Stimulated activated CD4-positive, alpha-beta T cell treated with anti-CD3 and anti-CD28 coated beads, Interleukin-4, amount 100 ng/mL, for 4 hours (primary cell): ENCODE measurements at places on chromosomes 2 and 18.

DNA sequence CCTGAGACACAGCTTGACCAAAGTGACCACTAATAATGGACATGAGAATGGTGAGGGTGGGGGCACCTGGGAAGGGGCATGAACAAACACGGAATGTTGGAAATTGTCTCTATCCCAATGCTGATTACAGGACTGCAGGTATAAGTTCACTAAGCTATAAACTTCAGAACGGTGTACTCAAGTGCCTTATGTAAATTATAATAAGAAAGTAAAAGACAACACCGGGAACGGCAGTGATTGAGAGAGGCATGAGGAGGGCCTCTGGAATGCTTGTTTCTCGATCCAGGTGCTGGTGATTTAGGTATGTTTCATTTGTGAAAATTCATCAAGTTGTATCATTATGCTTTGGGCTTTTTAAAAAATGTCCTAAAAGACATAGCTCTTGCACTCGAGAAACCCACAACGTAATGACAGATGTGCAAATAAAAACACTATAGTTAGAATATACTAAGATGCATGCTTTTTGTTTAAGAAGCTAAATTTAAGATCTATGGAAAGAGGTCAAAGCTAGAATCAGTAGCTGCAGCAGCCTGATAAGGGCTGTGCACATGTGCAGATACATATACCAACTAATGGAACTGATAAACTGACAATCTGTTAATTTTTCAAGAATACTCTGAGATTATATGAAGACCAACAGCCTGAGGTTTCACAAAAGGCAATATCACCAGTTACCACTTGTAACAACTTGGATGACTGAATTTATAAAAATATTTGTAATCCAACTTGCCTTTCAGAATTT, 7.6 kb downstream of the HIBCH start:
- DNase-seq, result no peak

- DNase-seq, result no peak
These were observed 567 bp downstream of the VWA3B start for GRCh38 chr2:98087447-98088020.

- DNase-seq, result peak; percentile 32
These were observed 59.6 kb downstream of the SP110 start for GRCh38 chr2:230160112-230160660.

DNA sequence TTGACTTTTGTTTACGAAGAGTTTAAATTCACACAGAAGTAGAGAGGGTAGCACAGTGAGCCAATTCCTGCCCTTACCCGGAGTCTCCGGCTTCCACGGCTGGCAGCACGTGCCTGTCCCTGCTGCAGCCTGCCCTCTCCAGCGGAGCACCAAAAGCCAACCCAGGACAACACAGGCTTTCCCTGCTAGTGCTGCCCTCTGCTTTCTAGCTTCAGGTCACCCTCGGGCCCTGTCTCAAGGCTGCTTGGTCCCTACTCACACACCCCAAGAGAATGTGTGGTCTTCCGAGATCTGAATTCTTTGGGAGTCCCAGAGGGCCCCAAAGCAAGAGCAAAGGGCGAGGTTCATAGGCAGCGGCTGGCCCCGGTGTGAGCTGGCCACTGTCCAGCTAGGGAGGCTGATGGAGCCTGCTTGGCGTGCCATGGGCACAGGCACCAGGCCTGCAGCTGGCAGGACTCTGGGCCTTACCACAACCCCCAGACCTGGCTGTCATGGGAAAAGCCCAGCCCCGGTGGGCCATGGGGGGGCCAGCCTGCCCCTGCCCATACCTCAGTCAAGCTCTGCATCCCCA, 7.0 kb upstream of the HS6ST1 start:
- DNase-seq, result no peak

DNA sequence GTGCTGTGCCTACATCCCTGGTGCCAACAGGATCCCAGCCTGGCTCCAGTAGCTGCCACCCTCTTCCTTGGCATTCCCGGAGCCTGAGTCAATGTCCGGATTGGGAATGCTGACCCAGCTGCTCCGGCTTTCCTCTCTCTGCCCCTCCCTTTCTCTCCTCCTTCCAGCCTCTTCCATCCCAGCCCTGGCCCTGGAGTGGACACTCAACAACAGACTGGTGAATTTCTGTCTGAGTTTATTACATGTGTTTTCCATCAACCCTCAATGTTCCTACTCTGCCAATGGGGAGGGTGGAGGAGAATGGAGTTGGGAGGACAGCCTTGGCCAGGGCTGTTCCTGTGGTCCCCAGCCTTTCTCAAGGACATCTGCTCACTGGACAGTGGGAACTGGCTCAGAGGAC, 917 bp upstream of the PRKAG3 start:
- DNase-seq, result no peak

GRCh38 chr2:36371070-36371874, 15.7 kb downstream of the CRIM1 start:
- no peak for DNase-seq

GRCh38 chr2:24456599-24457556, 34.2 kb upstream of the NCOA1 start:
- no peak for DNase-seq

GRCh38 chr2:174014699-174015070, 49.5 kb upstream of the SP3 start:
- no peak for DNase-seq

- peak; percentile 53 for DNase-seq
These were observed 697 bp downstream of the LGALSL start for GRCh38 chr2:64454386-64455332.

DNA sequence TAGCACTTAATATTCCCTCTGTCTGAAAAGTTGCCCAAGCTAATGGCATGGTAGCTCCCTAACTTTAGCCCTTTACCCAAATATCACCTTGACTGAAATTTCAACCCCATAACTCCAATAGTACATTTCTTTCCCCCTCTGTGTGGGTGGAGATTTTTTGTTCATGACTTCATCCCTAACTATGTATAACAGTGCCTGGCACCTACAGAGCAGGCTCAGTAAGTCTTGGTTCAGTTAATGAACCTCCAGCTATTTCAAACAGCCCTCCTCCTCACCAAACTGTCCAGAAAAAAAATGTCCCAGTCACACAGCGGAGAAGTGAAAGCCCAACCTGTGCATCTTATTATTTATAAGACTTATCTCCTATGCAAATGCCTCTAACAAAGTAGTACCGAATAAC, 18.6 kb downstream of the BUB1 start:
- DNase-seq, result no peak

DNA sequence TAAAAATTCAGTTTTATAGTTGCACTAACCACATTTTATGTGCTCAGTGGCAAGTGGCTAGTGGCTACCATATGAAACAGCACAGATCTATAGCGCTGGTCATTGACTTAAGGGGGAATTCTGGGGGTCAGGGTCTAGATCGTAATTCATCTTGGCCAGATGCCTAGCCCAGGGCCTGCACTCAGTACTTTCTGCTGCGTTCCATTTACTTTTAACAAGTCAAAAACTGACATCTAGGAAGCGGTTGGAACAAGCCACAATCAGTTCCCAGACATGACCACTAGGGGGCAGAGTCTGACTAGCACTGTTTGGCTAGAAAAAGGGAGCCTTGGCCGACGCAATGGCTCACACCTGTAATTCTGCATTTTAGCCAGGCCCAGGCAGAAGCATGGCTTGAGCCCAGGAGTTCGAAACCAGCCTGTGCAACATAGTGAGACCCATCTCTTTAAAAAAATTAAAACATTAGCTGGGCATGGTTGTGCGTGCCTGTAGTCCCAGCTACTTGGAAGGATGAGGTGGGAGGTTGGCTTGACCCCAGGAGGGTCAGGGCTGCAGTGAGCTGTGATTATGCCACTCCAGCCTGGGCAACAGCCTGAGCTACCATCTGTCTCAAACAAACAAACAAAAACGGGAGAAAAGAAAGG, 9.0 kb upstream of the TMBIM1 start:
- peak; percentile 79 for DNase-seq

- no peak for DNase-seq
These were observed 68.0 kb downstream of the PXDN start for GRCh38 chr2:1676091-1676912.

GRCh38 chr18:38421872-38422615, 856.4 kb upstream of the CELF4 start:
- no peak for DNase-seq

DNA sequence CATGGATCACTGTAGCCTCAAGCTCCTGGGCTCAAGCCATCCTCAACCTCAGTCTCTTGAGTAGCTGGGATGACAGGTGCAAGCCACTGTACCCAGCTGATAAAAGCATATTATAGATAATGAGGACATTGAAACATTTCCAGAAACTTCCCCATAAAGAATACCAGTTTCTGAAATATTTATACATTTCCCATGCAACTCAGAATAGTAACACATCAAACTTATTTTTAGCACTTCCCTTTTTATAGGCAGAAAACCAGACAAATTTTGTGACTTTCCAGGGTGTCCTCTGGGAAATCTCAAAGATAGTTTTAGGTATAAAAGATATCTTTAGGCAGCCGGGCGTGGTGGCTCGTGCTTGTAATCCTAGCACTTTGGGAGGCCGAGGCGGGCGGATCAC, 25.1 kb upstream of the DPYSL5 start:
- DNase-seq, result no peak

GRCh38 chr2:134244086-134244485, 9.8 kb upstream of the MGAT5 start:
- no peak for DNase-seq

DNA sequence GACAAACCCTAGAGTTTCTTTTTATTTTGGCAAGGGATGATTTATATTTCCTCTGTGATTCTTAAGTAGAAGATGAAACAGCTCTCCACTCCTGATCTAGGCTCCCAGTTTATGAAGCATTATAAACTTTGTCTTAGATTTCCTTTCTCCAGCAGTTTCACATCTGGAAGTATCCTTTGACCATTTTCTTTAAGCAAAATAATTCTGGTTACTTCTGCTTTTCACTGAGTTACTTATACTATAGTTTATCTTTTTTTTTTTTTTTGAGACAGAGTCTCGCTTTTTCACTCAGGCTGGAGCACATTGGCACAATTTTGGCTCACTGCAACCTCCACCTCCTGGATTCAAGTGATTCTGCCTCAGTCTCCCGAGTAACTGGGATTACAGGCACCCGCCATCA, 45.5 kb downstream of the KCMF1 start:
- no peak for DNase-seq

- no peak for DNase-seq
These were observed 1.4 kb downstream of the STARD7 start for GRCh38 chr2:96207073-96207773.

DNA sequence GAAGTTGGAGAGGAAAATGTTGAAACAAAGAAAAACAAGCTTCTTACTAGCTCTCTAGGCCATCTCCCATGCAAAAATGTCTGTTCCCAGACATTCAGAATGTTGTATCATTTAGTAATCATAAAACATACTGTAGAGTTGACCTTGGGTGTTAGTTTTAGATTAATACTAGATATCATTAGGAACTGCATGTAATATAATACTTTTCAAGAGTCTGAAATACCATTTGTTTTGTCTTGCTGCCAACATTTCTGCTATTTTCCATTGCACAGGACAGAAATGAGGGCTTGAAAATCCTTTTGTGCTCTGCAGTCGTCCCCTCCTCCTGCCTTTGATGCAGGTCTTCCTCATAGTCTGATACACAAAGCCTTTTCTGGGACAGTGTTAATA, 89.5 kb upstream of the RBMS1 start:
- DNase-seq, result no peak

GRCh38 chr2:179449010-179449409, 184.4 kb upstream of the SESTD1 start:
- DNase-seq, result no peak

- no peak for DNase-seq
These were observed 55.2 kb upstream of the CXCR4 start for GRCh38 chr2:136173126-136173525.

DNA sequence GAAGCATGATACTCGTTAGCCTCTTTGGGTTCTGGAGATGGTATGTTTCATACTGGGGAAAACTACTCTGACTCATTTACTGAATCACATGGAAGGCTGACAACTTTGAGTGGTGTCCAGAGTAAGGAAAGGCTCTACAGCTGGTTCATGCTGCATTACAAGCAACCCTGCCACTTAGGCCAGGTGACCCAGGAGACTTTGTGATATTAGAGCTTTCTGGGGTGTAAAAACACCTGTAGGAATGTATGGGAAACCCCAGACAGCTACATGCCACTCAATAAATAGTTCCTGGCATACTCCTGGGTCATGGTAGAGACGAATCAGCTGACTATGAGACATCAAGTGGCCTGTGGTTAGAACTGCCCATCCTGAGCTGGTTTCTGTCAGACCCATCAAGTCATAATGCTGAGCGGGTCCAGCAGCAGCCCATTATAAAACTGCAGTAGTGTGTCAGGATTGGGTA, 21.3 kb upstream of the TCF7L1 start:
- DNase-seq, result no peak

- DNase-seq, result no peak
These were observed 1306.8 kb upstream of the NXPH2 start for GRCh38 chr2:140086964-140087363.

- no peak for DNase-seq
These were observed 202.5 kb downstream of the GLI2 start for GRCh38 chr2:120938045-120938771.

GRCh38 chr2:6337472-6337820, 528.3 kb downstream of the CMPK2 start:
- DNase-seq, result no peak

GRCh38 chr18:35964319-35964718, 8.2 kb upstream of the RMP24 start:
- no peak for DNase-seq

- no peak for DNase-seq
These were observed 34.7 kb upstream of the RAPH1 start for GRCh38 chr2:203569677-203570316.

- DNase-seq, result no peak
These were observed 45.2 kb upstream of the NFU1 start for GRCh38 chr2:69482471-69482870.

DNA sequence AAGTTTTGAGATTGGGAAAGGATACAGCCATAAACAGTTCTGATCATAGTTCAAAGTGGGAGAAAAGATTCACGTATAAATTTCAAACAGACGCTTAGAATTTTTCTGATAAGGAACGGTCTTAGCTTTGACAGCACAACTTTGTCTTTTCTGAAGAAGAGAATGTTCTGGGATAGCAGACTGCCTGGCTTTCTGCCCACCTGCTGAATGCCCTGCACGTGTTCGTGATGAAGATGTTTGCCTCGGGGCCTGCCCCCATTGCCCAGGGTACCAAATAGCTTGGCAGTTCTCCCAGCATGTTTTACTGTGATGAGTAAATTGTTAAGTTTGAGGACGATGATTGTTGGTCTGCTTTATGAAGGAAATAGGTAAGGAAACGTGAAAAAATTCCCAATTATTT, 4.6 kb downstream of the MRPL33 start:
- DNase-seq, result no peak

- DNase-seq, result no peak
These were observed 321.1 kb downstream of the SATB2 start for GRCh38 chr2:199136681-199137080.

- no peak for DNase-seq
These were observed 170.3 kb upstream of the MGAT5 start for GRCh38 chr2:134083548-134083947.

GRCh38 chr2:216690456-216690852, 4.9 kb downstream of the IGFBP5 start:
- DNase-seq, result no peak

DNA sequence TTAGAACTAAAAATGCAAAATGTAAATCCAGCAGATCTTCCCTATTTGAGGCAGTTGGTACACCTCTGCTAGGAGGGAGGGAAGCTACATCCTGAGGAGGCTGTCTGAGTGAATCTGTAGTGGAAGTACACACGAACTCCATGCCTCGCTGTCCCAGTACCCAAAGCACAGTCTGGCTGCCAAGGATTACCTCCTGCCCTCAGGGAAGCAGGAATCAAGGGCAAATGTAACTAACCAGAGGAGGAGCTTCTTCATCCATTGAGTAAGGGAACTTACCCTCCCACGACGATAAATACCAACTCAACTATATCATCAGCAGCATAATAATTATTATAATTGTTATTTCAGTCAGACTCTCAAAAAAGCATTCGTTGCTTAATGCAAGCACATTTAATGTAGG, 2.1 kb downstream of the DHRS9 start:
- no peak for DNase-seq
